ENCODE measurements at places on chromosomes 16 and 17.

DNA sequence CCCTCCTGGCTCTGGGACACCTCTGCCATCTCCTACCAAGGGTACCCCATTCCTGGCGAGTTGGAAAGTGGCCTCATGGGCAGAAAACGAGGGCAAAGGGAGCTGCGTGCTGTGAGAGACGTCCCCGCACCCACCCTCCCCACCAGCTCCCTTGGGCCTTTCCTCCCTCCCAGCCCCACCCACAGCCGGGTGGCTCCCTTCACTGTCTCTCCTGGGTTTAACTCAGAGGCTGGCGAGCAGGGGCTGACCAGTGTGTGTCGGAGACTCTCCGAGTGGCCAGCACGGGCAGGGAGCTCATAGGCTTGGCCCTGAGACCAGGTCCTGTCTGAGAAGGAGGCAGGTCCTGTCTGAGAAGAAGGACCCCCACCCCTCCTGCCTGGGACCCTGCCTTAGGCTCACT lies 26.1 kb downstream of the METRNL start:
- DNase-seq: no peak

DNA sequence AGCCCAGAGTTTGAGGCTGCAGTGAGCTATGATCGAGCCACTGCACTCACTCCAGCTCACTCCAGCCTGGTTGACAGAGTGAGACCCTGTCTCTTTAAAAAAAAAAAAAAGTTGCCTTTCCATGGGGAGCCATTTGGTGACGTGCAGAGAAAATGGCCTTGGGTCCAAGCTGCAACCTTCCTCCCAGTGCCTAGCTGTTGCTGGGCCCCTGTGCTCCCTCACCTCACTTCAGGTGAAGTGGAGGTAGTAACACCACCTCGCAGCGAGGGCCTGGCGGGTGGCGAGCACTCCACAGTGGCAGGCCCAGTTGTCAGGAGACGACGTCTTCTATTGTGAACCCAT lies 17.4 kb downstream of the SYT17 start:
- no peak for DNase-seq

DNA sequence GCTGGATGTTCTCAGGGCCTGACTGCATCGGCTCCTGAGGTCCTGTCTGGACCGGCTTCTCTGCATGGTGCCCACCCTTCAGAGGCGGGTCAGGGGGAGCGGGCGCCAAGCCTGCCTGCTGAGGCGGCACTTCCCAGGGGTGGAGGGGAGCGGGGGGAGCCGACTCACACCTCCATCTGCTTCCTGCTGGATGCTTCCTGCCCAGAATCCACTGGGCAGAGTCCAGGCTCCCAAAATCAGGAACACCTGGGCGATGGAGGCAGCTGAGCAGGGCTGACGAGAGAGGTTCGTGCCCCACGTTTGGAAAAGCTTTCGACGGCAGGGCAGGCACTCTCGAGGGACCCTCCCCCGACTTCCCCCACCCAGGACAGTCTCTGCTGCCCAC lies 42.2 kb downstream of the TIMM22 start:
- no peak for DNase-seq

DNA sequence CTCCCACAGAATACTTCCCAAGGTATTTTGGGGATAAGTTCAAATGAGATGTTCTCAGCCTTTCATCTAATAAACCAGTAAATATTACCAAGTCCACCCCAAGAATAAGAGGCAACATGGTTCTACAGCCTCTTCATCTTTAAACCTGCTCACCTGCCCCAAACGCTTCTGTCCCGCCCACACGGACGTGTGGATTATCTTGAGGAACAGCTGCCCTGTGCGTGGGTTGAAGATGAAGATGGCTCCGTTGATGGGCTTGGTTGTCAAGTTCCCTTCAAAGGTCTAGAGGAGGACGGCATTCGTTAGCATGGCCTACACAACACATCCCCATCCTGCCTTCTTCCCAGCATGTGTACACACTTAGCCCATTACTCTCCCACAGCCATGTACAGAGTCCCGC lies 8.4 kb upstream of the RILP start:
- no peak for DNase-seq

Data from GM20000 (cell line).